ENCODE measurements at places on chromosomes 1 and 21.
A peak's percentile ranks its signal among the peaks of the same experiment; 100 is the strongest.

DNA sequence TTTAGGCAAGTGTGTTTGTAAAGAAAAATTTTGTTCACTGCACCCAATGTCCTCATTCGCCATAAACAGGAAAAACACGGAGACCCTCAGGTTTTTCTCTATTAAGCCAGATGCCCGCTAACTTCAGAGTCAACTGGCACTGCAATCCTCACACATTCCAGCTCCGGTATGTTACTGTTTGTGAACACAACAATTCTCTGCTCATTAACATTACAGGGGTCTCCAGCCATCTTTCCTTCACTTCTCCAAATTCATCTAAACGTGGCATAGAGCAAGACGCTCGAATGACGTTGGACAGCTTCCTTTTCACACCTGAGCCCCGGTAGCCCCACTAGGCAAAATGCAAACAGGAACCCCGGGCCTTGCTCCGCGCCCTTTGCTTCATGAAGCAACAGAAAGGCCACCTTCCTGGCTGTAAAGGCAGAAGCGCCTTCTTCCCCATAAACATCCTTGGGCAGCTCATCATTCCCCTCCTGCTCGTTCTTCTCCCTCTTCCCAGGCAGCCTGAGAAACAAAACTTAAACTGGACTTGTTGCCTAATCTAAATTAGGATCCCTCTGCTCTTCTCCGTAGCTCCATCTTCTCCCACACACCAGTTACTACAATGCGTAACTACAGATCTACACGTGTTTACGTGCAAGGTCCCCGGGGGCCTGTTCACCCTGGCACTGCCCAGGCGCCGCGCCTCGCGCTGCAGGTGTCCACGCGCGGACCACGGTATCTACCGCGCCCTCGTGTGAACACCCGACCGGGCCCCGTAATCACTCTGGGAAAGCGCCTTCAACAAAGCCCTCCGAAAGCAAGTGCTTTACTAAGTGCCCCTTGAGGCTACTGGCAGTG lies 1.2 kb downstream of the LBR start:
- DNase-seq = peak; percentile 28

DNA sequence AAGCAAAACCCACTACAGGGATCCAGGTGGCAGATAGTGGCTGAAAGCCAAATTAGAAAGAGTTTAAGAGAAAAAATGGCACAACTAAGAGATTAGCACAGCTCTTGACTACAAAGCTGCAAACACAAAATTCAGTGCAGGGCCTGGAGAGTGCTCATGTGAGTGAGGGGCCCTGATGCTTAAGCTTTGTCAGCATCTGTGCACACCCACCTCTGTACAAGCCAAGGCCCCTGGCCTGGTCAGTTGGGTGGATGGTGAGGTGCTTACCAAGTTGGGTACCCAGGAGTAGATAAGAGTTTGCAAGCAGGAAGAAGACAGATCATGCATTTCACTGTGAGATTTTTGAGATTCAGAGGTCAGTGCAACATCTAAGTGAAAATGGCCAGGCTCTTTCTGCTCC lies 62.7 kb upstream of the ATP1B1 start:
- DNase-seq = no peak

- DNase-seq = no peak
Observed at GRCh38 chr1:64182207-64182606, 21.2 kb upstream of the UBE2U start.

GRCh38 chr1:26686795-26687194 lies 9.0 kb upstream of the ARID1A start:
- DNase-seq = no peak

DNA sequence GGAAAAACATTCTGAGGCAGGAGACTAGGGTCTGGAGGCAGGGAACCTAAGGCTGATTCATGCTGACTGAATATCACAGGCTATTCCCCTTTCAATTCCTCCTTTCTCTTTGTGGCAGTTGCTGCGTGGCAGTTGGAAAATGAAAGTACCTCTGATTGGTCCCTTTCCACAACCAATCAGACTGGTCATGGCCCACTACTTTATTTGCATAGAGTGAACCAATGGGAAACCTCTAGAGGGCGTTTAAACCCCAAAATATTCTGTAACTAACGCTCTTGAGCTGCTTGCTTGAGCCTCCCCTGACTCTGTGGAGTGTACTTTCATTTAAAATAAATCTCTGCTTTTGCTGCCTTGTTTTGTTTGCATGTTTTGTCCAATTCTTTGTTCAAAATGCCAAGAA lies 27.7 kb upstream of the VN1R5 start:
- DNase-seq = no peak

DNA sequence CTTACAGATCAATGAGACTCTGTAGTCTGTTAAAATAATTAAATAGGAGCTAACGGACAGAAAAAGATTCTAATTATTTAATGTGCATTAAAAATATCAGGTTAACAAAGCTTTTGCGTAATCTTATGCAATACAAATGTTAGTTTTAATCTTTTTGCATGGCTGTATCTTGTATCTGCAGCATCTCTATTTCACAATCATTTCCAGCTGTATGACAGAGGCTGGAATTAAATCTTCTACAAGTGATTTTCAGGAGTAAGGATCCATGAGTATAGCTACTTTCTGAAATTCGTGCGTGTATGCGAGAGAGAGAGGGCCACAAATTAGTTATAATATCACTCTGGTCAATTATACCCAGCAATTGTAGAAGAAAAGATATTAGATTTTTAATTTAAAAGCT lies 1446.8 kb downstream of the NCAM2 start:
- no peak for DNase-seq

GRCh38 chr1:29508458-29509107 lies 272.3 kb downstream of the PTPRU start:
- no peak for DNase-seq

DNA sequence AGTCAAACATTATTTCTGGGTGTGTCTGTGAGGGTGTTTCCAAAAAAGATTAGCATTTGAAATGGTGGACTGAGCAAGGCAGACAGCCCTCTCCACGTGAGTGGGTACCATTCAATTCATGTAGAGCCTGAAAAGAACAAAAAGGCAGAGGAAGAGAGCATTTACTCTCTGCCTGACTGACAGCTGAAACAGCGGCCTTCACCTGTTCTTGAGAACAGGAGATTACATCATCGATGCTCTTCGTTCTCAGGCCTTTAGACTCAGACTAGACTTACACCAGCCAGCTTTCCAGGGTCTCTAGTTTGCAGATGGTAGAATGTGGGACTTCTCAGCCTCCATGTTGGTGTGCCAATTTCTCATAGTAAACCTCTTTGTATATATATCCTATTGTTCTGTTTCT lies 302.3 kb downstream of the BACH1 start:
- no peak for DNase-seq

- DNase-seq = no peak
Observed at GRCh38 chr1:211925016-211925415, 94.5 kb upstream of the LPGAT1 start.

GRCh38 chr1:157170677-157171515 lies 32.7 kb upstream of the ETV3 start:
- peak; percentile 27 for DNase-seq

DNA sequence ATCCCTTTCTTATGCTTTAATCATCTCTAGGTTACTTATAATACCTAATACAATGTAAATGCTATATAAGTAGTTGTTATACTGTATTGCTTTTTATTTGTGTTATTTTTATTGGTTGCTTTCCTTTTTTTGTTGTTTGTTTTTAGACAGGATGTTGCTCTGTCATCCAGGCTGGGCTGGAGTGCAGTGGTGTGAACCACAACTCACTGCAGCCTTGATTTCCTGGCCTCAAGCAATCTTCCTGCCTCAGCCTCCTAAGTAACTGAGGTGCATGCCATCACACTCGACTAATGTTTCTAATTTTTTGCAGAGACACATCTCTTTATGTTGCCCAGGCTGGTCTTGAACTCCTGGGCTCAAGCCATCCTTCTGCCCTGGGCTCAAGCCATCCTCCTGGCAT lies 26.9 kb downstream of the KRTAP19-8 start:
- peak; percentile 24 for DNase-seq

GRCh38 chr21:28781602-28782276 lies 210.9 kb downstream of the LTN1 start:
- DNase-seq = no peak

DNA sequence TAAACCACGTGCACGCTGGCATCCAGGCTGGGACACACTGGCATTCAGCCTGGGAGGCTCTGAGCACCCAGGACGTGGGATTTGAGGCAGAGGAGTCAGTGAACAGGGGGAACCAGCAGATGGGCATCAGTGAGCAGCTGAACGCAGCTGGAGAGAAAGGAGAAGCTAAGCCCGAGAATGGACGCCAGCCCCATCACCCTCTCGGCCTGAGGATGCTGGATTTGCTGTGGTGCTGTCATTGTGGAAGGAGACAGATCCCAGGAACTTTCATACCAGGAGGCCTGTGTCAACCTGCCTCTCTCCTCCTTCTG lies 132.8 kb downstream of the PGBD5 start:
- DNase-seq = no peak

DNA sequence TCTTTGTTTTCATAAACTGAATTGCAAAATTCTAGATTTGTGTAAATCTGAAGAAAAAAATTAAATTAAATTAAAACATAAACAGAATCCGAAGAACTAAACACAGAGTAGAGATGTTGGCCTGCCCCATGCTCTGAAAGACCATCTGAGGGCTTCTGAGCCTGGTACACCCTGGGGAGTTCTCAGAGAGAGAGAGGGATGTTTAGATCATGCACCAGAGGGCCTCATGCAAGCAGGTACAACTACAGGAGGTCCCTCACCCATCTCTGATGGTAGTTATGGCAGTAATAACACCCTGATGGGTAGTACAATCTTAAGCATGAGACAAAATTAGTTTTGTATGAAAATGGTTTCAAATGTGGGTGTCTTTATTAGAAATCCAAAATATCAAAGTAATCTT lies 127.7 kb downstream of the TGFB2 start:
- no peak for DNase-seq

DNA sequence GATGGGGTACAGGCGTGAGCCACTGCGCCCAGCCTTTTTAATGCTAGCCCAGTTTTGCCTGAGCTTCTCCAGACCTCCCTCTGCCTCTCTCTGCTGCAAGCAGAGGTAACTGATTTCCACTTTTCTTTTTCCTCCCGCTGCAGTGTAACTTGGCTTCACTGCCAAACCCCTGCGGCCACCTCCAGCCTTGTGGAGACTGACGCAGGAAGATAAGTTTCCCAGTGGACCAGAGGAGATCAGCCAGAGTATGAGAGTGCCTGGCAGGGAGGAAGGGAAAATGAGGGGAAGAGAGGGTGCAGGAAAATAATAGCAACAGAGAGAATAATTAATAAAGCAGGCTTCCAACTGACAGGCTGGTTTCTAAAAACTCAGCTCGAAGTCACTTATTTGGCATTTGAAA lies 143.7 kb downstream of the PCNX2 start:
- DNase-seq = no peak

- no peak for DNase-seq
Observed at GRCh38 chr1:203539831-203540546, 46.0 kb downstream of the OPTC start.

DNA sequence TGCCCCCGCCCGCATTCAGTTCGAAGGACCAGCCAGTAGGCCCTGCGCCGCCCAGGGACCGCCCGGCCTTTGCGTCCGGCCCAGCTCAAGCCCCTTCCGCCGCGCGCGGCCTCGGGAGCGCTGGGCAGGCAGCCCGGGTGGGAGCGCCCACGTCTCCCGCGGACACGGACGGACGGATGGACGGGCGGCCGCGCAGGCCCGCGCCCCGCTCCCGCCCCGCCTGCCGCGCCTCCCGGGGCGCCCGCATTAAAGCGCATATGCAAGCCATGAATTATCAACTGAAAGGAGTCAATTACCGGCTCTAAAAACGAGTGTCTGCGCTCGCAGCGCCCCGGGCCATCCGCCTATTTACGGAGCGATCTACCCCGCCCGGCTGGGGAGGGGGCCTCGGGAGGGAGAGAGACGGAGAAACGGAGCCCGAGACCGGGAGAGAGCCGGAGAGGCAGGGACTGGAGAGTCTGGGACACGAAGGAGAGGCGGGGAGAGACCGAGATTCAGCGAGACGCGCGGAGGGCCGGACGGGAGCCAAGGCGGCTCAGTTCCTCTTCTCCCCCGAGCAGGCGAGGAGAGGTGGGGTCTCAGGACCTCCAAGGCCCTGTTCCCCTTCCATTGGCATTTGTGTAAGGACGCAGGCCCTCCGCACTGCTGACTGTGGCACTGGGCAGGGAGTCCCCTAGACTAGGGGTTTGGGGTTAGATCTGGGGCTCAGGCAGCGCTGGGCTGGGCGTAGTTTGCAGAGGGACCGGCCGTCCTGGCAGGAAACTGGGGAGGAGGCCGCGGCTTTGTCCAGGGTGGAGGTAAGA lies 41.3 kb upstream of the DMBX1 start:
- DNase-seq = no peak

DNA sequence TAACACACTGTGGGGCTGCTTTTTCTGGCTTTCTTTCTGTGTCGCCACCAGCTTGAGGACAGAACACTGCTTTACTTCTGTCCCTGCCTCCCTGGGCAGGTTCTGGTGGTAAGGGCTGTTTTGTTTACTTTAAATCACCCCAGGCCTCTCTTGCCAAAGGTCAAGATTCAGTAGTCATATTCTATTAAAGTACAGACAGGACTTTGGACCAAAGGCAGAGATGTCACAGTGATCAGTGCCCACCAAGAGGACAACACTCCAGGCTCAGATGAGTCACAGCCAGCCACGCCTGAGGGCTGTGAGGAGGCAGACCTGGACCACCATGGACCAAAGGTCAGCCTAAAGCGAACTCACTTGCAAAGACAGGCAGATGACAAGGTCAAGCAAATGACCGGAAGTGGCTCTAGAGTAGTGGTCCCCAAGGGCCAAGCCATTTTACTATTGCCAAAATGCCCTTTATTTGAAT lies 200.0 kb downstream of the RHOU start:
- DNase-seq = no peak

DNA sequence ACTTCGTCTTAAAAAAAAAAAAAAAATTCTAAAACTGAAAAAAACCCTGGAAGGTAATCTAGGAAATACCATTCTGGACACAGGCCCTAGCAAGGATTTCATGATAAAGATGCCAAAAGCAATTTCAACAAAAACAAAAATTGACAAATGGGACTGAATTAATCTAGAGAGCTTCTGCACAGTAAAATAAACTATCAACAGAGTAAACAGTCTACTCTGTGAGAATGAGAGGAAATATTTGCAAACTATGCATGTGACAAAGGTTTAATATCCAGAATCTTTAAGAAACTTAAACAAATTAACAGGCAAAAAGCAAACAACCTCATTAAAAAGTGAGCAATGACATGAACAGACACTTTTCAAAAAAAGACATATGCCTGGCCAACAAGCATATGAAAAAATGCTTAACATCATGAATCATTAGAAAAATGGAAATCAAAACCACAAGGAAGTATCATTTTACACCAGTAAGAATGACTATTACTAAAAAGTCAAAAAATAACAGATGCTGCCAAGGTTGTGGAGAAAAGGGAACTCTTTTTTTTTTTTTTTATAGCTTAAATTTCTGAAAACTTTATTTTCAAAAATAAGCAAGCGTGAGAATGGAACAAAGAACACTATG lies 29.4 kb upstream of the RNPC3 start:
- DNase-seq = no peak

GRCh38 chr1:164559342-164560051 lies 513 bp downstream of the PBX1 start:
- DNase-seq = no peak

DNA sequence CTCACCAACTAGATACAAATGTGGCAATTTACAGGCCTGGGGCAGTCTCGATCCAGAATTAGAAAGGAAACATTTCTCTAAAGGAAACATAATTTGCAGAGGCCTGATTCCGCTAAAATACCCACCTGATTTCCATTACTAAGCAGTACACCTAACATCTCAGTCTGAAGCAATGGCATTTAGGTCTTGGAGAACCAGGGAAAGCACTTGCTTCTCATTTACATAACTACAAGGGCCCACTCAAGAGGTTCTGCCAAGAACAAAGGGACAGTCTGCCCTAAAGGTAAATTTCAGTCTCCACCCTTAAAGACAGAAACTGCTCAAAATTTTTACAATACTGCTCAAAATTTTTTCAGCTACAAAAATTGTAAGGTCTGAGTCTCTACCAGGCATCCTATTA lies 123.7 kb upstream of the GJB5 start:
- no peak for DNase-seq

Measured in effector memory CD8-positive, alpha-beta T cell (primary cell).